Foreskin fibroblast (primary cell): ENCODE measurements at places on chromosomes 12 and 14.

DNA sequence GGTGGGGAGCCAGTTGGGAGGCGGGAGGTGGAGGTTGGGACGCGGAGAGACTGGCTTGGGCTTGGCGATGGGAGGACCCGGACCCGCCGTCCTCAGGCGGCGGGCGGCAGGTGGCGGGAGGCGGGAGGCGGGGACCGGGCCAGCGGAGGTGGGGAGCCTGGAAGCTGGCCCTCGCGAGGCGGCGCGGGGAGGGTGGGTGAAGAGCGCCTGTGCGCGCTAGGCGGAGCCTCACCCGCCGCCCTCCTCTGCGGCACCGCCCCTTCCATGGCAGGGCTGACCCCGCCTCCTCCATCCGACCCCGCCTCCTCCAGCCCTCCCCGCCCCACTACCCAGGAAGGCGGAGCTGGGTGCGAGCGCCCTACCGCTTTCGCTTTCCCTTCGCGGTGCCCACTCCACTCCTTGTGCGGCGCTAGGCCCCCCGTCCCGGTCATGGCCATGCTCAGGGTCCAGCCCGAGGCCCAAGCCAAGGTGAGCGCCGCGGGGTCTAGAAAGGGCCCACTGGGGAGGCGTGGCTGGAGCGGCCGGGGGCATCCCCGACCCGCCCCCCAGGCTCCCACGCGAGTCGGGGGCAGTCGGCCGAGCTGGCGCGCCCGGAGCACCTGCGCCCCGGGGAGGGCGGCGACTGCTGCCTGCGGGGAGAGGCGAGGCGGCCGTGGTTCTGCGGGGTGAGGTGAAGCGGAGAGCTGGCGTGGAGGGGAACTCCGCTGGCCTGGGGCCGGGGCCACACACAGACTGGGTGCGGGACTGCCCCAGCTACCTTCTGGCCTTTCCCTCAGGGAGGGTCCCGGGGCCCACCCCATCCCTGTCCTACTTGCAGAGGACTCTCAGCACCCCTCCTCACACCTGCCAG, at the start of gene PSME1:
TSS of gene PSME1 (plus strand) at position 361 of the 850 bp plus-strand sequence. CDS start at position 430, 69 bp downstream.
- peak; percentile 88 for DNase-seq

DNA sequence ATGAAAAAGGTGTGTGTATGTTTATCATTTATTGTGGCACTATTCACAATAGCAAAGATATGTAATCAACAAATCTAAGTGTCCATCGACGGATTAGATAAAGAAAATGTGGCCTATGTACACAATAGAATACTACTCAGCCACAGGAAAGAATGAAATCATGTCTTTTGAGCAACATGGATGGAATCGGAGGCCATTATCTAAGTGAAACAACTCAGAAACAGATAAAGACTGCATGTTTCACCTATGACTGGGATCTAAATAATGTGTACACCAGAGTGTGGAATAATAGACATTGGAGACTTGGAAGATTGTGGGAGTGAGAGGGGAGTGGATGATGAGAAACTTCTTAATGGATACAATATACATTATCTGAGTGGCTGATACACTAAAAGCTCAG, 44.0 kb downstream of the CCER1 start:
- no peak for DNase-seq

GRCh38 chr14:100841761-100842403, 16.0 kb downstream of the MEG3 start:
- no peak for DNase-seq

DNA sequence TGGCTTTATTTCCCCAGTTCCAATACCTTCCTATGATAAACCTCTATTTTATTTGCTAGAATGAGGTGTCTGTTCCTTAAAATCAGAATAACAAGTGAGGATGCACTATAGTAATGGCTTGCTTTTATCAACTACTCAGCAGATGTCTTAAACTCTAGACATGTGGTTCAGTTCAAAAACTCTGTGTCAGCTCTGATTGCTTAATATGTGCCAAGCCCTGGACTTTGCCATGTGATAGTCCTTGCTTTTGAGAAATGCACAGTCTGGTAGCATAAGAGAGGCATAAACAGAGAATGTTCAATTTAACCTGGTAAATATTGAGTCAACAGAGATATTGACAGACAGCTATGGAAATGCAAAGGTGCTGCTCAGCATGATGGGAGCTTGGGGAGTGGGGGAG, 254.8 kb downstream of the PDZRN4 start:
- DNase-seq: no peak

- peak; percentile 50 for DNase-seq
Observed at GRCh38 chr12:1691123-1692007, 495 bp downstream of the ADIPOR2 start.

- DNase-seq: peak; percentile 81
Observed at GRCh38 chr12:28872654-28873268, 276.3 kb upstream of the FAR2 start.

DNA sequence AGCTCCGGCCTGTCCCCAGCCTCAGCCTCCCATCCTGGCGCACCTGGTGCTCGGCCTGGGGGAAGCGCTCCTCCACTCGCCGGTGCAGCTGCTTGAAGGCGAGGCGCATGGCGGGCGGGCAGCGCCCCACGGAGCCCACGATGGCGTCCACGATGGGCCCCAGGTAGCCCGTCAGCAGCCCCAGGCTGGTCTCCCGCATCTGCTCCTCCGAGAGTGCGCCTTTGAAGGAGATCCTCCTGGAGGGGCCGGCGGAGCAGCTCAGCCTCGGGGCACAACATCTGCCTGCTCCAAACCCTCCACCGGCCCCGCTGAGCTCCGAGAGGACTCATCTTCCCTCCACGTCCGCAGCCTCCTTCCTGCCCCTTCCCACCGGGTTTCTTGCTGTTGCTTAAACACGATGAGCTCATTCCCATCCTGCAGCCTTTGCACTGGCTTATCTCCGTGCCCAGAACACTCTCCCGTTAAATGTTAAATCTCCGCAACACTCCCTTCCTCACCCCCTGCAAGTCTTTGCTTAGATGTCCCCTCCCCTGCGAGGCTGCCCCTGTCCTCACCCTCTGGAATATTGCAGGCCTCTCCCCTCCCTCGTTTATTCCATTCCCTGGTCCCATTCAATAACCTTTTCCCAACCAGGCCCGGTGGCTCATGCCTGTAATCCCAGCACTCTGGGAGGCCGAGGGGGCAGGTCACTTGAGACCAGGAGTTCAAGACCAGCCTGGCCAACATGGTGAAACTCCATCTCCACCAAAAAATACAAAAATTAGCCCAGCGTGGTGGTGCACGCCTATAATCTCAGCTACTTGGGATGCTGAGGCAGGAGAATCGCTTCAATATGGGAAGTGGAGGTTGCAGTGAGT, 23.3 kb downstream of the RASAL1 start:
- no peak for DNase-seq

DNA sequence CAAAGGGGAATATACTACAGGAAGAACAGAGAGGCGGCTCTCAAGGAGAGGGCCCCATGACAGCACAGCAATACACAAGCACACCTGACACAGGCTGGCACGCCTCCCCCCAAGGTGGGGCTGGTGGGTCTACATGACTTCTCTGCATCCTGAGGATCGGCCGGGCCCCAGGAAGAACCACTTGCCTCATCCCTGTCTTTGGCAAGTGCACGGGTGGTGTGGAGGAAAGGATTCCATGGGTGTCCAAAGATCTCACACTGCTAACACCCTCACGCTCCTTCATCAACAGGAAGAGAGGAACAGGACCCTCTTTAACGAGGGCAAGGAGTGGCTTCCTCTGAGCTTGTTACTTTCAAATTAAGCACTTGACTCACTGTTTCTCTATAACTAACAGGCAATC, 7.3 kb downstream of the VAMP1 start:
- DNase-seq: no peak

GRCh38 chr12:121099779-121100178, 32.9 kb upstream of the P2RX7 start:
- DNase-seq: no peak
